ENCODE measurements at places on chromosomes 11 and 22.

DNA sequence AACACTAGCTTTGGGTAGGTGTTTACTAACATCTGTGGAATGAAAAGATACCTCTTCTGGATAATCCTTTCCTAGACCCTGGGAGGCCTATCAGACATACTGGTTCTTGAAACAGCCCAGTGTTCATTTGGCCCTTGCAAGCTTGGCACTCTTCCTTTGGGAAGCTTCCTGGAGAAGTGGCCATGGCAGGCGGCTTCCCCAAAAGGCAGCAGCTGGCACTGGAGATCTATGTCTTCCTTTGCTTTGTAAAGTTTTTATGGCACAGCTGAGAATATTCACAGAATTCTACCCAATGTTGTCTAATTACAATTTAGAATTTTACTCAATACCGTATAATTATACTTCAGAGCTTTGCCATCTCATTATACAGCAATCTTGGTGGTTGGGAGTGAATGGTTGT is 199.2 kb upstream of the C11orf87 start:
- DNase-seq = no peak

- DNase-seq = peak; percentile 57
Measured at GRCh38 chr11:116791002-116791812, 472 bp downstream of the APOA5 start.

GRCh38 chr11:35014346-35014745 is 97.9 kb downstream of the PDHX start:
- DNase-seq = no peak

DNA sequence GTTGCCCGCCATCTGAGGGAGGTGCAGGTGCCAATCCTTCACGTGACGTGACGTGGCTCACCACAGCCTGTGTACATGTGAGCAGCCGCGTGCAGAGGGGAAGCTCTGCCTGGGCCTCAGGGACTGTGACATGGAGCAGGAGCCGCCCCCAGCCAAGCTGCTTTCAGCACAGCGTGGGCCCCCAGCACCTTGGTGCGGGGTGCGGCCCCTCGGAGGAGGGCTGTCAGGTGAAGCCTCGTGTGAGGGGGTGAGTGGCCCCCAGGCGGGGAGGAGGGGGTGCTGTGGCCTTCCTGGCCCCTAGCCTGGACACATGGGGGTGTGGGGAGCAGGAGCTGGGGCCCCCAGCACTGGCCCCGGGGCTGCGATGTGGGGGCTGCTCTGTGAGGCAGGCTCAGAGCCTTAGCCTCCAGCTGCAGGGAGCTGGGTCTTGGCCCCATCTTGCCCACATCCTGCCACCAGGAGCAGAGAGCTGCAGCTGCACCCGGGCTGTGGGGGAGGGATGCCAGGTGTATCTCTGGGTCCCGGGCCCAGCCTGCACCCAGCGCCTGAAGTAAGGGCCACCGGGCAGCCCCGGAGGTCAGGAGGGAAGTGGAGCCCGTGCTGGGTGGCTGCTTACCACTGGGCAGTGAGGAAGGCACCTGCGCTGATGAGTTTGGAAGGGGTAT is at the start of gene ADORA2A:
TSS of gene ADORA2A (plus strand) at position 100 of the 665 bp plus-strand sequence. CDS start 5,806 bp downstream, outside the sequence.
- DNase-seq = peak; percentile 81

DNA sequence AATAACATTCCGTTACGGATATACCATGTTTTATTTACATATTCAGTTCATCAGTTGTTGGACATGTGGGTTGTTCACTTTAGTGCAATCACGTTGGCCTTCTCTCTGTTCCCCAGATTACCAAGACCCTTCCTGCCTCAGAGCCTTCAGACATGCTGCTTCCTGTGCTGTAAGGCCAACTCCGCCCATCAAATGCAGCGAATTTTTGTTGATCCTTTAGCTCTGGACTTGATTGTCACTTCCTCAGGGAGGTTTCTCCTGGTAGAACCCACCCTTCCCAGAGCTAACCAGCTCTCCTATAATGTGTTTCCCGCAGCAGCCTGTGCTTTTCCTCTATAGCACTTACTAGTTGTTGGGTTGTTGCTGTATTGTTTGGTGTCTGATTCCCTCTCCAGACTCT is 39.4 kb downstream of the SWAP70 start:
- DNase-seq = no peak

DNA sequence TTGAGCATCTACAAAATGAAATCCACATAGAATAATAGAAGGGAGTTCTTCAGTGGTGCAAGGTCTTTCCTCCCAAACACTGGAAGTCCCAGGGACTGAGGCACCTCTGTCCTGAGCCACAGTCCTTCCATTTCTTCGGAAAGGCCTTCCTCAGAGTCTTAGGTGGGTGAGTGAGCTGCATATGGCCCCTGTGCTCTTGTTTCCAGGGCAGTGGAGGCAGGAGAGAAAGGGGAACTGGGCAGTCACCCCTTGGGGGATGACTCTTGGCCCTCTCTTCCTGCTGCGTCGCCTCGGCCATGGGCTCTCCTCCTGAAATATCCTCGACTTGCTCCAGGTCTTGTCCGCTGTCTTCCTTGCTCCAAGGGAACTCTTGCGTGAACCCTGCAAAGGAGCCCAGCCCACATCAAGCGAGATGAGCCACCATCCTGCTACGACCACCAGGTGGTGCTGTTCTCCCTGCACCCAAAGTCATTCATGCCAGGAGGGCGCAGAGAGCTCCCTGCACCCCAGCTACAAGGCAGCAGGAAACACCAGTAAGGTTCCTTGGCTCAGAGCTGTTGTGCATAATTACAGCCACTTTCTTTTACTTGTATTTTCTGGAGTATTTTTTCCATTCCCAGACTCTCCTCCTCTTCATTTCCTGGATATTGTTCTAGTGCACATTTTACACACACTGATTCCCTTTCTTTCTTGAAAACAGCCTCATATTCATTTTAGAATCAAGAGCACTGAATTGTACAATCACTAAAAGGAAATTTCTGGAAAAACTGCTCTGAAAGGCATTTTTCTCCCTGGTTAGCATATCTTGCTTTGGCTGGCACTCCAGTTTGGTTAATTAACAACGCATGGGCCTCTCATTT is 397.8 kb downstream of the OPCML start:
- DNase-seq = no peak

DNA sequence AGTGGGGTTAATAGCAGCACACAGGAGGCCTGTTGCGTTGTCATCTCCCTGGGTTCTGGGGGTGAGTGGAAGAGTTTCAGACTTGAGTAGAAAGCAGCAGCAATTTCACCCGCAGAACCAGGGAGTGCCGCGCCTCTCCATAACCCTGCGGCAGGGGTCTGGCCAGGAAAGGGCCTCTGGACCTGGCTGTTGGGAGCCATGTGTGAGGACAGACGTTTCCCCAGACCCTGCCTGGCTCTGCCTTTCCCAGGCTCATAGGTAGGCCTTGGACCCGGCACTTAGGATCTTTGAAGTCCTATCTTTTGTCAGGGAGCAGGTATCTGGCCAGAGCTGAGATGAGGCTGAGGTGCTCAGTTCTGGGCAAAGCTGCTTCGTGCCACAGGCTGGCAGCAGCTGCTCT is 106.6 kb upstream of the PARVA start:
- no peak for DNase-seq
